Stimulated activated CD4-positive, alpha-beta T cell treated with anti-CD3 and anti-CD28 coated beads, Interleukin-15, amount 100 ng/mL, for 48 hours (primary cell): ENCODE measurements at places on chromosomes 12 and 14.

- DNase-seq: no peak
Measured at GRCh38 chr12:116306506-116306905, 29.0 kb upstream of the MED13L start.

- no peak for DNase-seq
Measured at GRCh38 chr14:57831981-57832380, 33.9 kb downstream of the SLC35F4 start.

- DNase-seq: no peak
Measured at GRCh38 chr14:24849471-24849870, 200.5 kb downstream of the STXBP6 start.

- DNase-seq: no peak
Measured at GRCh38 chr12:112946236-112947000, 8.1 kb downstream of the OAS3 start.

GRCh38 chr14:60968099-60968498, 12.8 kb downstream of the TRMT5 start:
- no peak for DNase-seq

DNA sequence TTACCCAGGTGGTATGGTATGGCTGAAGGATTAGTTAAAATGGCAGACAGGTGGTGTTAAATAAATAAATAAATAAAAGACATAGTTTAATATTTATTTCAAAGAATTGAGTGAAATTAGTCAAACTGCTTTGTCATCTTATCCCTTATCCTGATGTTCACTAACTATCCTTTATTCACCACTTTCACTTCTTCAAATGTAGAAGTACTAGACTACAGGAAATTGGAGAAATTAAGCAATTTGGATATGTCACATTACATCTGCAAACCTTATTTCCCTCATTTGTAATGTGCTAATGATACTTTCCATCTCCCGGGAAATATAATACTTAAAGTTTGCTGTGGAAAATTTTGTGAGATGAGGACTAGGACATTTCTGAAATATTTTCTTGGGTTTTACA, 1195.7 kb downstream of the LRFN5 start:
- DNase-seq: no peak

DNA sequence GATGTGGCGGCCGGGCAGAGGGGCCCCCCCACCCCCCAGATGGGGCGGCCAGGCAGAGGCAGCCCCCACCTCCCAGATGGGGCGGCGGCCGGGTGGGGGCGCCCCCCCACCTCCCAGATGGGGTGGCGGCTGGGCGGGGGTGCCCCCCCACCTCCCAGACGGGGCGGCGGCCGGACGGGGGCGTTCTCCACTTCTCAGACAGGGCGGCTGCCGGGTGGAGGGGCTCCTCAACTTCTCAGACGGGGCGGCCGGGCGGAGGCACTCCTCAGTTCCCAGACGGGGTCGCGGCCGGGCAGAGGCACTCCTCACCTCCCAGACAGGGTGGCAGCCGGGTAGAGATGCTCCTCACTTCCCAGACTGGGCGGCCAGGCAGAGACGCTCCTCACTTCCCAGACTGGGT, 469.8 kb downstream of the PCNX1 start:
- DNase-seq: no peak
